Activated CD8-positive, alpha-beta memory T cell treated with anti-CD3 and anti-CD28 coated beads for 24 hours (primary cell): ENCODE measurements at places on chromosomes 4 and X.

GRCh38 chrX:15128861-15129260, 141.0 kb downstream of the ASB9 start:
- no peak for DNase-seq

DNA sequence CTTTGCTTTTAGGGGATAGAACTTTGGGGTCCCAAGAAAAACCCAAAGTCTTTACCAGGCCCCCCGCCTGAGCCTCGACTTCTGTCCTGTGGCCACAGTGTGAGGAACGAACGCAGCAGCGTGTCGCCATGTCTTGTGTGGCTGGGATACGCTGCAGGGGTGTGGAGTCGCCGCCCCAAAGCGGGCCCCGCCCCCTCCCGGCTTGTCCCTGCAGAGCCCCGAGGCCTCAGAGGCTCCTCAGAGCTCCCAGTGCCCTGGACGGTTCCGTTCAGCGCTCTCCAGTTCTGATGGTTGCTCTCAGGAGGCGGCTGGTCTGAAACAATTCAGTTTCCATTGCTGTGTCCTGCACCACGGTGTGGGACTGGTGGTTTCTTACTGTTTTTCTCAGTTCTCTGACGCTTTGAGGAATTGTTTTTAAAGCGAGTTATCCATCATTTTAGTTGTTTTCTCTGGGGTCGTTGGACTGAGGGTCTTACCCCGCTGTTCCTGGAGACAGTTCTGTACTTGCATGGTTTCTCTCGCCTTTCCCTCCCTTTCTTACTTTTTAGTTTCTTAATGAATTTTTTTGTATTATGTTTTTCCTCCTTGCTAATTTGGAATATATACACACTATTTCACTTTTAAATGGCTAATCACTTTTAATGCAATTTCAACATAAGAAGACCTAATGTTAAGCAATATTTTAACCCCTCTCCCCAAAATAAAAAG, 1.6 kb upstream of the IDUA start:
- DNase-seq, result peak; percentile 85

DNA sequence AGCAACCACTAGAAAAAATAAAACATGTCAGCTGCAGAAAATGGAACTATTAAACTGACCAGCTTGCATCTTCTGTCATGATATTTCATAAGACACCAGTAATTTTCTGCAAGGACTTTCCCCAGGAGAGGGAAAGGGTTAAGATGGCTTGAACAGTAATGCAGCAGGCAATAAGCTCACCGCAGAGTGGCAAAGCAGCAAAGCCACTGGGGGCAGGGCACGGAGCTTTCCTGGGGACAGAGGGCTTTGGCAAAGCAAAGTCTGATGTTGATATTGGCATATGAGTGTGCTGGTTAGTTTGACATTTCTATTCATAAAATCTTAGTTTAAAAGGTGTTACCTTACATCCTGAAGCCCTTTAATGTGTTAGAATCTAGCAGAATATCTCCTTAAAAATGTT, 55.1 kb upstream of the NAP1L5 start:
- DNase-seq, result no peak

- DNase-seq, result no peak
Observed at GRCh38 chr4:173272996-173273395, 61.2 kb downstream of the HMGB2 start.

GRCh38 chr4:17662694-17663093, 48.3 kb downstream of the MED28 start:
- no peak for DNase-seq

GRCh38 chr4:16085822-16086221, 2.0 kb upstream of the PROM1 start:
- no peak for DNase-seq

DNA sequence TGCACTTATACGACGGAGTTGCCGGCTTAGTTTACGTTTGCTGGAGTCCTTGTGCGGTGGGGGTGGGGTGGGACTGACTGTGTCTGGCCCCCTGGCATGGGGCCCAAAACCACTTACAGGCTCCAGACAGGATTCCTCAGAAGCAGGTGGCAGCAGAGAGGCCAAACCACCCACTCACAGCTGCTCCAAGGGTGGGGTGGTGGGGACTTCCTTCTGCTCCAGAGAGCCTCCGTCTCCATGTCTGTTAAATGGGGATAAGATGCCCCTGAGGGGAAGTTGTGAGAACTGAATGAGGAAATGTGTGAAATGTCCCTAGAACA, 36.7 kb downstream of the PSAPL1 start:
- no peak for DNase-seq

GRCh38 chrX:115490814-115491213, 70.2 kb upstream of the PLS3 start:
- no peak for DNase-seq

GRCh38 chrX:17027931-17028330, 81.5 kb downstream of the REPS2 start:
- no peak for DNase-seq

DNA sequence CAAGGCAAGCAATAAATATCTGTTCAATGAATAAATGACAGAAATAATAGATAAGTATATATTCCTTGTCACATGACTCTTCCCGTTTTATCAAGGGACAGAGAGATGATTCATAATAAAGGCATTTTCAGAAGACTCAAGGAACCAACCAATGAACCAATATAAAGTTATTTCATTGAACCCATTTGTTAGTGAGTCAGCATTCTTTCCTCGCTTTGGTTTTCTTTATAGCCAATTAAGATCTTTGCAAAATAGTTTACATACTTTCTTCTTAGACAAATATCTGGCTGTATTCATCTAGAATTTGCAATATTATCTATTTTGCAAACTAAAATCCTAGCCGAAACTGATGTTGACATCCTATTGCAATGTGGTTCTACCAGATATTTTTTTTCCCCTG, 269.4 kb downstream of the IL15 start:
- no peak for DNase-seq

GRCh38 chrX:2596045-2596444, 95.0 kb upstream of the CD99 start:
- DNase-seq, result no peak

GRCh38 chr4:174066611-174067205, 216.8 kb downstream of the FBXO8 start:
- DNase-seq, result no peak

DNA sequence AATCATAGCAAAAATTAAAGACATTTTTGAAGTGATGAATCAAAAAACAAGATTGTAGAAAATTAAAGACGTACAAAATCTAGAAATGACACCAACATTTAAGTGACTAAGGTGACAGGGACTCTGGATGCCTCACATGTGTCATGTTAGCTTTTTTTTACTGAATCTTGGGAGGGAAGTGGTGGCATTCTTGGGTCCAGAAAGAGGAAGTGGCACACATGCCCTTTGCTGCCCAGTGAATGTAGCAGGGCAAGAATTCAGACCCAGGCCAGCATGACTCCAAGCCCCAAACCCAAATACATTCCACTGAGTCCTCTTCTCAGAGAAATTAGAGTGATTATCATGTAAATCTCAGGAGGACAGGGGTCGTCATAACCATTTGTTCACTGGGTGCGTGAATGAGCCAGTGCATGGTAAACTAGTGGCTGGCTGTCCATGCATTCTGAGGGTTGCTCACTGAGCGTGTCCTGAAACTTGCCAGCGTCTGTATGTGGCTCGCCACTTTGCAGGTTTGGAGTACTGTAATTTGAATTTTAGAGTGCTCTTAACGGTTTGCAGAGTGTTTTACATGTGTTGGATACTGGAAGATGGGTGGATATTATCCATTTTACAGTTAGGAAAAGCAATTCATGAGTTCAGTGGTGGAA, 55.4 kb upstream of the TBC1D14 start:
- DNase-seq, result no peak

DNA sequence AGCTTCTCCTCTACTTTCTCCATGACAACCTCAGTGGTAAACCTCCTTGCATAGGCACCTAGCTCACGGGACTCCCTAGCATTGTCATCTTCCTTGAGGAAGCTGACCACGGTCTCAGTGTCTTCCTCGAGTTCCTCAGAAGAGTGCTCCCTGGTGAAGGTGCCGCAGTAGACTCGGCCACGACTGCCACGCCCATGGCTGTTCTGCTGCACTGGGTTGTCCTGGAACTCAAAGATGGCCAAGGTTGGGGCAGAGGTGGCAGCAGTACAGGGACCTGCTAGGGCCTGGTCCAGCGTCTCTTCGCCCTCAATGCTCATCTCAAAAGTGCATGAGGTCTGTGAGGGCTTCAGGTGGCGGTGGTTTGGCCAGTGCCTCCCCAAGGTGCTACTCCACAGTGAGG, 147.9 kb upstream of the ARHGEF9 start:
- DNase-seq, result no peak

- DNase-seq, result no peak
Observed at GRCh38 chr4:41156574-41156973, 57.8 kb downstream of the APBB2 start.

GRCh38 chr4:29131304-29131703, 1588.9 kb upstream of the PCDH7 start:
- DNase-seq, result no peak

DNA sequence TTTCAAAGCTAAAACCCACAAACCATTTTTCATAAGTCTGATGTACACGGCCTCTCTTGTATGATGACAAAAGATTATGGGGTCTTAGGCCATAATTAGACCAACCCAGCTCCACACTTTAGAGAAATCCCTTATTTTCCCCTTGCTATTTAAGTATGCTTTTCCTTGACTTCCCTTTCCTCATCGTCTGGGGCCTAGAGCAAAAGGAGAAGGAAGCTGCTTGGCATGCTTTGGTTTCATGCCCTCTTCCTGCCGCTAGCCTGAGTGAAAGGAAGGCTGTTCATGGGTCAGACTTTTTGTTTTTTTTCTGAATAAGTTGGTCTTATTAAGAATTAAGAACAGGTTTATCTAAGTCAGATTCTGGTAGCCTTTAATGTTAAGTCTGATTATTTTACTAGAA, 10.6 kb upstream of the RASGEF1B start:
- DNase-seq, result no peak
